Spinal cord (tissue), 10 donors: ENCODE measurements at places on chromosomes 16 and 17. TPM values are rescaled to one million over a fixed set of nuclear protein-coding genes. Genes with fewer than 3 reads are reported as not detected.

Gene KRTAP2-2
- total RNA-seq: not detected

Gene ESRP2
- total RNA-seq: 0.28 TPM

Gene KIF18B
- total RNA-seq: 1.6 TPM

Gene TBC1D3C
- not detected for total RNA-seq

DNA sequence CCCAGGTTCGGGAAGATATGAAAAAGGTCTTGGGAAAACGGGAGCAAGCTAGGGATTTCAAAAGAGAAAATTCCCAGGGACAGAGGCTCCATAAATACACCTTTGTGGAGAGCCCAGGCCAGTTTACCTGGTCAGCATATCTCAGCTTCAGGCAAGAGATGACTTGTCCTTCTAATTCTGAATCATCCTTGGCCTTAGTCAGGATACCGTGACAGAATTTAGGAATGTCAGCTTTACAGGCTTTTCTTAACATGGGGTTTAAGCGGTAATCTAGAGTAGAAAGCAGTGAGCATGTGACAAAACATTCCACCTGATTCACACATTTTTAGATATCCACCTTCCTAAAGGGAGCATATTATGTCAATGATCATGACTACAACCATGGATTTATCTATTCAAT, 41.1 kb upstream of the CLEC18B start:
- no peak overlapping the region for H3K27ac ChIP-seq
- peaks cover 74% of the 10 kb centered on the region for H3K36me3 ChIP-seq
- no peak for DNase-seq
- no peak overlapping the region for H3K4me3 ChIP-seq
- H3K4me1 ChIP-seq: no peaks in the 10 kb centered on the region

GRCh38 chr17:55318081-55318480, 53.3 kb downstream of the HLF start:
- no peak for DNase-seq
- H3K36me3 ChIP-seq: peaks cover 9% of the 10 kb centered on the region
- H3K4me1 ChIP-seq: no peaks in the 10 kb centered on the region
- no peaks in the 10 kb centered on the region for H3K27me3 ChIP-seq

DNA sequence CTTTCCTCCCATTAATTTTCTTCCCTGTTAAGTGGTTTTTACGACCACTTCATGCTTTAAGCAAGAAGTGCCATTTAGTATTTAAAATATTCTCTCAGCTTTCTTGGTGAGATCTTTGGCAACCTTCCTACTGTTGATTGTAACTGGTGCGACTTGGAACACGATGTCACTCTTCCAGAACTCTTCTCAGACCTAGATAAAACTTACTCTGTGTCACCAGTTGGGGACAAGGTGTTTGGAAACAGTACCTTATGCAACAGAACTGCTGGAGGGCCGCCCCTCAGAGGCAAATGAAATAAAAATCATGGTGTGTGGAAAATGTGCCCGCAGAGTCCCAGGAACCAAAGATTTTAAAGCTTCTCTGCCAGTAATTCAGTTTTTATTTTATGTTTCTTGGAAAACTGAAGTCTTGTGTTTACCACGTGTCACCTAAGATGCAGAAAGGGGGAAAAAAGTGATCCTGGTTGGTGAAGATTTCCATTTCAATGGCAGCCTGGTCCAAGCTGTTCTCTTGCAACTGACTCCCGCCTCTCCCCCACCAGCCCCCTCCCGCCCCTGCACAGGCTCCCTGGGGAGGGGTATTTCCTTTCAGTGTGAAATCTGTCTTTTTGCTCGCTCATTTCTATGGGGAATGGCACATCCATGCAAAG, 7.2 kb upstream of the HSD11B2 start:
- H3K4me1 ChIP-seq: peaks cover 15% of the 10 kb centered on the region
- H3K27ac ChIP-seq: no peak overlapping the region
- peaks cover 15% of the 10 kb centered on the region for H3K27me3 ChIP-seq
- no peaks in the 10 kb centered on the region for H3K36me3 ChIP-seq
- DNase-seq: no peak
- H3K4me3 ChIP-seq: no peak overlapping the region

DNA sequence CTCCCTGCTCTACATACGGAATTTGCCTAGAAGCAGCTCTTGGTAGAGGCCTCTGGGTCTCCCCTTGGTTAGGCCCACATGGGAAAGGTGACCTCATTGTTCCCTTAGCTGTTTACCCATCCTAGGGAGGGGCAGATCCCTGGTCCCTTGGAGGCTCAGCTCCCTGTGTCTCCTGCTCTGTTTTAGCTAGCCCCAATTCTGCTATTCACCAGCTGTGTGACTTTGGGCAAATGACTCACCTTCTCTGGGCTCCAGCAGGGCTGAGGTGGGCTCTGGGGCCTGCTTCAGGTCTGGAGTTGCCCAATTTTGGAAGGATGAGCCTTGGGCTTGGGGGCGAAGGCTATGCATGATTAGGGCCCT, 3.9 kb downstream of the ABCC3 start:
- H3K4me3 ChIP-seq: no peak overlapping the region
- no peaks in the 10 kb centered on the region for H3K36me3 ChIP-seq
- peaks cover 48% of the 10 kb centered on the region for H3K4me1 ChIP-seq
- DNase-seq: no peak
- peaks cover 40% of the 10 kb centered on the region for H3K27me3 ChIP-seq

- no peak overlapping the region for H3K4me3 ChIP-seq
- no peaks in the 10 kb centered on the region for H3K27me3 ChIP-seq
- H3K4me1 ChIP-seq: no peaks in the 10 kb centered on the region
- no peak overlapping the region for H3K27ac ChIP-seq
- no peak for DNase-seq
These were observed 39.8 kb downstream of the USP43 start for GRCh38 chr17:9684955-9685621.
